Activated naive CD4-positive, alpha-beta T cell treated with anti-CD3 and anti-CD28 coated beads for 36 hours (primary cell): ENCODE measurements at places on chromosomes 16 and 17.

DNA sequence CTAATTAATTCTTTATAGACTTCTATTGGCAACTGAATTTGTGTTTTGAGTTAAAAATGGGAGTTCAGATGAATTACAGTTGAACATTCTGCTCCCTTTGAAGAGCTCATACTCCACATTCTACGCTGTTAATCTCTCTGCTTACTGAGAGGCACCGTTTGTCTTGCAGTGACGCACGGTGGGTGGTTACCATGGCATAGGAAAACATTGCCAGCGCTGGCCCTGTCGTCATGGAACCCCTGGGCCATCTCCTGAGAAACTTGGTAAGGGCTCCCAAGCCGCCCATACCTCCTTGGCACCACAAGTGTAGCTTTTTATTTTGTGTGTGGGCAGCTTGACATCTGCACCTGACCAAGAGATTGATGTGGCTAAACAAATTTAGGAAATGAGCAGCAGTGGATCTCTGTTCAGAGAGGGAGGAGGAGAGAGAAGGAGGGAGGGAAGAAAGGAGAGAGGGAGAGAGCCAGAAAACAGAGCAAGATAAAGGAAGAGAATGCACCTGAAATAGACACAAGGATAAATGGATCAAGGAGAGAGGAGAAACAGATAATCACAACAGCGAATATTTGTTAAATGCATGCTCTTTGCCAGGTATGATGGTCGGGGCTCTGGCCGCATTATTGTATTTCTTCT, 398.5 kb downstream of the HAPSTR1 start:
- DNase-seq: no peak

- DNase-seq: no peak
Observed at GRCh38 chr16:56351481-56351880, 73.9 kb downstream of the AMFR start.

- no peak for DNase-seq
Observed at GRCh38 chr17:5536866-5537650, 47.3 kb downstream of the NLRP1 start.

DNA sequence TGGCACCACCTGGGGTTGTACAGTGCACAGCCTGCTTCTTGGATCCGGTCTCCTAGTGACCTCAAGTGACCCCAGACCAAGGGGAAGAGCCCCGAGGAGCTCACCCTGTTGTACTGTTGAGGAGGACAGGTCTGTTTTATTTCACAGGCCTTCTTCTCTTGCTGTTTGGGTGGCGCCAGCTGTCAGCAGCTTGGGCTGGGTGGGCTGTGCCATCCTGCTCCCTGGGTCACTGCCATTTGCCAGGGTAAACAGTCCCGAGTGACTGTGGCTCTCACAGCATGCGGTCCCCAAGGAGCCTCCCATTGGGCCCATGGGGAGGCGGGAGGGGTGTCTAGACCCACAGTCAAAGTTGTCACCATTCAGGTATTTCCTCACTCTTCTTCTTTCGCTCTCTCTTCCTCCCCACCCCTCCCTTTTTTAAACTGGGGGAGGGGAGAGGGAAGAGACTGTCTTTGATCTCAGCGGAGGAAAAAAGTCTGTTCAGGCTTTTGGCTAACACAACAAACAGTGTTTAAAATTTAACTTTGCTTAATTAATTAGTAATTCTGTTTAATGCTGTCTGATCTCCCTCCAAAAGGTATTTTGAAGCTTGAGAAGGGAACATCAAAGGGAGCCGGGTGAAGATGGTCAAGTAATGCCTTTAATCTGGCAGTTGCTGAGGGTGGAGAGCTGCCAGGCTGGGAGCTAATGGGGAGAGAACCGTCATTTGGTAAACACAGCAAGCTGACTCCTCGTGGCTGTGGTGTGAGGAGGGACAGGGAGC, 64.0 kb downstream of the SNX20 start:
- peak; percentile 30 for DNase-seq

- DNase-seq: no peak
Observed at GRCh38 chr16:12159028-12159427, 182.5 kb downstream of the SNX29 start.

DNA sequence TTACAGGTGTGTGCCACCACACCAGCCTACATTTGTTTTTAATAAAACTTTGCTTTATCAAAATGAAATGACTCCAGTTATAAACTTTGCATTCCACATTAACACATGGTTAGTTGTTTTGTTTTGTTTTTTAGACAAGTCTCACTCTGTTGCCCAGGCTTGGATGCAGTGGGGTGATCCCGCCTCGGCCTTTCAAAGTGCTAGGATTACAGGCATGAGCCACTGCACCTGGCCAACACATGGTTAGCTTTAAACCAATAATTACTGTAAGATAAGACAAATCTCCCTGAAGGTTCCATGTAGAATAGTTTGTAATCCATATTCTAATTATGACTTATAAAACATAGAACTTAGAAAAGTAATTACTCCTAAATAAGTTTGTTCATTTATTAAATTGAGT, 89.8 kb upstream of the MED13 start:
- no peak for DNase-seq

DNA sequence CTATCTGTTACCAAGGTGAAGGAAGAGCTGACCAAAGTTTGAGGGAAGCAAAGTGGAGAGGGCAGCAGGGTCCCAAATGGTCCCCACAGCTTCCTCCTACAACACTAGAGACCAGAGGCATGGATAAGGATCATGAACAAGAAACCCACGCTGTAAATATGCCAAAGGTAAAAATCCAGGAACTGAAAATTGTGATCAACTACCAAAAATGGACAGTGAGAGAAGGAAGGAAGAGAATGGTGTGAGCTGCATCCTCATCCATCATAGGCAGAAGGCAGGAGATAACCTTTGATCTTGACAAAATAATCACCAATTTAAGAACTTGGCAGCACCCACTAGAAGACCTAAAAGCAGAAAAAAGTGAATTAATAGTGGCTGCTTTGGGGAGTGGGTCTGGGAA, 66.2 kb downstream of the CYTH1 start:
- DNase-seq: no peak

GRCh38 chr17:83075270-83075880, 4.0 kb upstream of the METRNL start:
- no peak for DNase-seq

- DNase-seq: no peak
Observed at GRCh38 chr17:36501963-36502362, 15.5 kb downstream of the ZNHIT3 start.

GRCh38 chr16:29900102-29900887, at the start of gene ASPHD1:
Gene ASPHD1 (plus strand): TSS chr16:29900488. CDS start chr16:29900972, 484 bp downstream.
- DNase-seq: peak; percentile 62

DNA sequence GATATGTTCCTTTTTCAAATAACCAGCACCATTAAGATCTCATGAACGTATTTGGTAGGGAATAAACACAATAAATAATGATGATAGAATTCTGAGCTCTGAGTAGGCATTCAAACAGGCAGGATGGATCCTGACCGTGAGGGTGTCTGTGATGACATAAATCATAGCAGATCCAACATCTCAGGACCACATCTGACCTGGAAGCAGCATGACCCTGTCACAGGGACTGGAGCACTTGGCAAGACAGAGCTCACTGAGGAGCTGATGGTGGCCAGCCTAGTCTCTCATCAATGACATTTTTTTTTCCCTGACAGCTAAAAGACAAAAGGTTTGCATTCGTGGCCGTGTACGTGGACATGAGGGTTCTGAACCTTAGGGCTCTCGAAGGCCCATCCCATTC, 337.5 kb downstream of the NPIPA8 start:
- DNase-seq: no peak

- DNase-seq: no peak
Observed at GRCh38 chr16:86906623-86907022, 328.3 kb downstream of the FOXL1 start.

DNA sequence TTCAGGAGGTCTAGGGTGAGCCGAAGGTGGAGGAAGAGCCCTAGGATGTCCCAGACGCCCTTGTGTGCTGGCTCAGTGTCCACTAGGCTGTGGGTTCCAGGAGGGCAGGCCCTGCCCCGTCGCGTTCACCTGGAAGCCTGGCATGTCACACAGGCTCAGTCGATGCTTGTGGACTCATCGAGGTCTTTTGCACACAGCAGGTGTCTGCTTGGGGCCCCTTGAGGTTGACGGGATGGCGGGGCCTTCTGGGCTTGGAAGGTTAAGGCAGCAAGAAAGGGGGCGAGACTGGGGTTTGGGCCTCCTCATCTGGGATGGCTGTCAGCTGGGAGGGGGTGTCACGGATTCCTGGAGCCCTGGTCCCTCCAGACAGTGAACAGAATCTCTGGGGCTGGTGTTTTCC, 1.9 kb downstream of the RAP1GAP2 start:
- DNase-seq: no peak

- DNase-seq: no peak
Observed at GRCh38 chr16:57096793-57097192, 4.4 kb downstream of the CPNE2 start.

DNA sequence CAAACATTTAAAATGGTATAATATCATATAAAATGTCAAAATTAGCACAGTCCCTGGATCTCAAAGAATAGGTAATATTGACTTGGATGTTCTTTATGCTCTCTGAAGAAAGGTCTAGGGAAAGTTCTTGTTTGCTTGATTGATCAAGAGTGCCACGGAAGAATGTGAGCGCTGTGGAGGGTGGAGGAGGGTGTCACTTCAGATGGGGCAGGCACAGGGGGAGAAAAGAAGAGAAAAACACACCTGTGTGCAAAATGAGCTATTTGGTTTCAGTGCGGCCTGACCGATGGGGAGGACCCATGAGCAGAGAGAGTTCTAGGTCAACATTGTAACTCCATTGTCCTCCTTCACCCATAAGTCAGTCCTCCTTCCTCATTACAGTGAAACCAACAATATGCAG, 8.8 kb upstream of the VPS4A start:
- no peak for DNase-seq

- DNase-seq: no peak
Observed at GRCh38 chr16:2835638-2836493, 5.8 kb downstream of the ZG16B start.

DNA sequence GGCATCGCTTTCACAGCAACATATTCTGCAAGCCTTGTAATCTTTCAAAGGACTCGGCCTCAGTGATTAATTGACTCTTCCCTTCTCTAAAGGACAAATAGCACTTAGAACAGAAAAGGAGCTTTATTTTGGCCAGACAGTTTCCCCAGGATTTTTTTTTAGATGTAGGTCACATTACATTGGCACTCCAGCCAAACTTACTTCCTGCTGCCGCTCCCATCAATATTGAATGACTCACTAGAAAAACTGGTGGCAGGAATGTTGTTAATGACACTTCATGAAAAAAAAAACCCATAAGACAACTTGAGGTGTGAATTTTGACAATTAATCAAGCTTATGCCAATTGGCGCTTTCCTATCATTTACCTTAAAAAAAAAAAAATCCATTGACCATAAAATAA, 432.6 kb downstream of the TOX3 start:
- DNase-seq: no peak
